ENCODE measurements at places on chromosomes 7 and 10. TPM values are rescaled to one million over a fixed set of nuclear protein-coding genes. Genes with fewer than 3 reads are reported as not detected.

The PHYHIPL gene
- polyA plus RNA-seq, result 4.4 TPM

The PRSS37 gene
- polyA plus RNA-seq, result not detected

The MSMB gene
- not detected for polyA plus RNA-seq

The ANXA8L1 gene
- polyA plus RNA-seq, result 0.16 TPM

The BHLHA15 gene
- polyA plus RNA-seq, result not detected

DNA sequence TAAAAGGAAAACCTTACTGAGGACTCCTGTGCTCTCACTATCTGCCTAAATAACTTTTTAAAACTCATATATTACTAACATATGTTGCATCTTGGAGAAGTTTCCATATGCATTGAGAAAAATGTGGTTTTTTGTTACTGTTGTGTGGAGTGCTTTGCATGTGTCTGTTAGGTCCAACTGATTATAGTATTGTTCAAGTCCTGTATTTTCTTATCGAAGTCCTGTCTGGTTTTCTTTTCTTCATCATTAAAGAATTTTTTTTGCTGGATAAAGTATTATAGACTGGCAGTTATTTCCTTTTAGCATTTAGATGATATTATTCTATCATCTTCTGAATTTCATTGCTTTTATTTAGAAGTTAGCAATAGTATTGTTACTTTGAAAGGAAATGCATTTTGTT is 59.5 kb upstream of the ACSM6 start:
- DNase-seq, result no peak

GRCh38 chr7:155169498-155170065 is 99.5 kb downstream of the HTR5A start:
- DNase-seq, result no peak
